Activated CD8-positive, alpha-beta memory T cell treated with anti-CD3 and anti-CD28 coated beads, Interleukin-2, amount 50 U/mL, for 48 hours (primary cell): ENCODE measurements at places on chromosomes 1 and 21.

- DNase-seq: peak; percentile 67
These were observed 302.7 kb downstream of the DUSP10 start for GRCh38 chr1:221439008-221439746.

DNA sequence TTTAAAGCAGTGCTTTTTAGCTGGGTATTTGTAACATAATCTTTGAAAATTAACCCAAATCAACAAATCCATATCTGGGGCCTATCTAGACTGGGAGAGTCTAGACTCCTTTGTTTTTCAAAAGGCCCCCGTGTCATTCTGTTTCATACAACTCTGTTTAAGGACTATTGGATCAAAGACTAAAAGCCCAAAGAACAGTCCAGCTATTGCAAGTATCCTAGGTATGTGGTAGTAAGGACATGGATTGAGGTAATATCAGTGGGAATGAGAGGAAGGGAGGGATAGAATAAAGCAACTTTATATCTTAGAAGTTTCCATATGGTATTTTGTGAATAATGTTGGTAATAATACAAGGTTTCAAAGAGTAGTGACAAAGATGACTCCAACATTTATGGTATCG, 18.2 kb downstream of the KIF1B start:
- no peak for DNase-seq

GRCh38 chr1:226702957-226703831, 35.9 kb downstream of the ITPKB start:
- peak; percentile 91 for DNase-seq

DNA sequence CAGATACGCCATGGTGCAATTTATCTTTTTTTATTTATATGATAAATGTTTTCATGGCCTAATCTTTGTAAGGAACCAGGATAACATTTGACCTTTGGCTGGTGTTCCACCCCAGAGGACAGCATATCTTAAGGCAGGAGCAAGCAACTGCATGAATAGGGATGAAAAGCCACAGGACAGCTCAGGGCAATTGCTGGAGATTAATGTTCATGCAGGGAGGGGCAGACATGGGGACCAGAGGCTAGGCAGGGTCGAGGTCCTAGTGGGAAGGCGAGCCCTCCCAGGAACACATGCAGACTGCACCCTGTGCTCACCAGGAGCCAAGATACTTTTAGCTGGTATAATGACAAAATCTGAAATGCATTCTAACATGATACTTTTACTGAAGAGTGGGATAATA, 74.4 kb upstream of the HAO2 start:
- DNase-seq: no peak

DNA sequence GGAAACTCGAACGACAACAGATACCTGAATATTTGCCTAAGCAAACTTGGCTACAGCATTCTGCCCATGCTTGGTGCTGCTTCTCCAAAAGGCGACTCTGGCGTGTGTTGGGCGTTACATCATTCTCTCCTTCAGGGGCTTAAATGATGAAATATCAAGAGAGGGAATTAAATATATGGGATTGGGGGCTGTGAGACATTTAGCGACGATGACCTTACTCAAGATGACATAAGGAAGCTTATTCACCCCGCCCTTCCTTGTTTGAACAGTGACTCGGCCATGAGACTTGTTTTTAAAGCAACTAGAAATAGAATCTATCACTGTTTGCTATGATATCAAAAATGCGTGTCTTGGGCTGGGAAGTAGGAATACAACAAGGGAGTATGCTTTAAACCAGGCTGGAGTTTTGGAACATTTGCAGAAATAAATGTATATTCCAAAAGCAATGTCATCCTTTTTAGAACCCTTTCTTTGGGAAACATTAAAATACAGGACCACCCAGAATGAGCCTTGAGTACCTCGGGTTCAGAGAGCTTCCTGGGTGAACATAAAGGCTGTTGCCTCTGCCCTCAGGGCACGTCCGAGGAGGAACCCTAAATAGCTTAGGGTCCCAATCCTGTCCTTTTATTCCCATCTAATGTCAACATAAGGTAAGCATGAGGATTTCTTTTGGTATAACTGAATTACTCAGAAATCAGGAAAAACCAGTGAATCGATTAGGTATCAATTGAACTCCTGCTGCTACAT, 123.3 kb upstream of the SLC45A1 start:
- DNase-seq: no peak

- DNase-seq: no peak
These were observed 44.4 kb downstream of the SMG7 start for GRCh38 chr1:183516725-183517124.

GRCh38 chr1:15146971-15147376, 6.6 kb upstream of the TMEM51 start:
- no peak for DNase-seq
